ENCODE measurements at places on chromosomes 16 and 17.

DNA sequence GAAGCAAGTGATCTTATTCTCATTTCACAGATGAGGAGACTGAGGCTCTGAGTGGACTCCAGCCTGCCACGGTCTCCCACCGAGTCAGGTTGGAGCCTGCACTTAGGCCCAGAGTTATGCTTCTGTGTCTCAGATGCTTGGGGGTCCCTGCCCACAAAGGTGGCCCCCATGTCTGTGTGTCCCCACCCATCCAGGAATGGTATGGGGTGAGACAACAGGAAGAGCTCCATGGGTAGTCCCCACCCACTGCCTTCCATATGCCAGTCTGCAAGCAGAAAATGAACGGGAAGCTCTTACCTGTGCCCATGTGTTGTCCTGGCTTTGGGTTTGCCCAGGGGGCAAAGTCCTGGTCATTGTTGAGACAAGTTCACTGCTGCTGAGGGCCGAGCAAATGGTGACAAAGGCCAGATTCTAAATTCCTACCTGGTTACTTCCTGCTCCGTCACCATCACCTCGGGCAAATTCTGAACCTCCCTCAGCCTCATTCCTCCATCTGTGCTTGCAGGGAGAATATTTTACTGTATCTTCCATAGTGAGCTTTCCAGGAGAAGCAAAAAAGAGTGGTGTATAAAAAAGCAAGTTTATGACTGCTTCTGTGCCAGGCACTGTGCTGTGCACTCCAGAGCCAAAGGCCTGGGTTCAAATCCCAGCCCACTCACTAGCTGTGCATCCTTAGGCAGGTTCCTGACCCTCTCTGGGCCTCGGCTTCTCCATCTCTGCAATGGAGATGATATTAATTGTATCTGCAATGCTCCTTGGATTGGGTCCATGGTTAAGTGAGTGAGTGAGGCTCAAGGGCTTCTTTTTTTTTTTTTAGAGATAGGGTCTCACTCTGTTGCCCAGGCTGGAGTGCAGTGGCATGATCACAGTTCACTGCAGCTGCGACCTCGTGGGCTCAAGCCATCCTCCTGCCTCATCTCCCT is 9.3 kb downstream of the IL4R start:
- DNase-seq: no peak

- no peak for DNase-seq
Observed at GRCh38 chr17:71777048-71777640, 343.7 kb upstream of the SOX9 start.

GRCh38 chr16:20774703-20775362 is 11.0 kb downstream of the ACSM3 start:
- DNase-seq: peak; percentile 41

DNA sequence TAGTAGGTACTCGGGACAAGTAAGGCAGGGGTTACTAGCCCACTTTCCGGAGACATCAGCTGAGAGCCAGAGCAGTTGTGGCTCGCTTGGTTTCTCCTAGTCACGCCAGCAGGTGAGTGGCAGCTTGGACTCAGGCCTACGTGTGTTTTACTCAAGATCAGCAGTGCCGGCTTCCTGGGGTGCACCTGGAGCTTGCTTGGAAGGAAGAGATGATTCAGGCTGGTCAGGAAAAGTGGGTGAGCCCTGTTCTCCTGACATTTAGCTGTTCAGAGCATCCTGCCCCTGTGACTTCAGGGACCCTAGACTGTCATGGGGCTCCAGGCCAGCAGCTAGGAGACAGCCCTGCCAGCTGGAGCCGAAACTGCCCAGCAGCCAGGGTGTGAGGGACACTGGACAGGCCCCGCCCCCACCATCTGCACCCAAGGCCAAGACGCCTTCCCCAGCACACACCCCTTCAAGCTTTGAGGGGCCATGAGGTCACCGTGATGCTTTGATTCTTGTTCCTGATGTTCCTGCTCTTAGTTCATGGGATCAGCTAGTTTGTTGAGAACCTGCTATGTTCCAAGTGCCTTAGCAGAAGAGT is 238.0 kb upstream of the CIBAR2 start:
- no peak for DNase-seq
